ENCODE measurements at places on chromosomes 6 and 20.

DNA sequence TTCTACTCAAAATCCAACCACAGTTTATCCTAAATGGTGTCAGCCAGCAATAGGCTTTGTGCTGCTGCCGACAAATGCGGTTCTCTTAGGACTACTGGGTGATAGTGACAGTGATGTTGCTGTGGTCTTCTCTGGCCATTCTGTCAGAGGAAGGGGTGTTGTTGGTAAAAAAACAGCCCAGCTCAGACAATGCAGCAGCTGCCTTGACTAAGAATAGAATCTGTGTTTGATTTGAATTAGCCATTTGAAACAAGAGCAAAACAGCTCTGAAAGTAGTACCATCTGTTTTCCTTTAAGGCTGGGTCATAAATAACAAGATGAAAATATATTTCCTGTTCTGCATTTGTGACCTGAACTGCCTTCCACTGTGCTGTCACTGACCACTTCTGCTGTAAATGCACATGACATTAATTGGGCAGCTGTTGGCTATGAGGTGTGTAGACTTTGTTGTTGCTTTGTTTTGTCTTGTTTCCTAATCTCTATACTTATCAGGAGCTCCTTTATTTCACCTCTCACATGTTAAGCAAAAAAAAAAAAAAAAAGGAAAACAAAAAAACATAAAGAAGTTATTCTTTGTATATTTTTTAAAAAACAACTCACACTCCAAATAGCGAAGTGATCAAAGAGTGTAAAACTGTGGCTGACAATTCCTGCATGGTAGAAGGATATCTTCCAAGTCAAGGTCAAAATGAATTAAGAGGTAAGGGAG is 497.8 kb upstream of the ARID1B start:
- DNase-seq: no peak

DNA sequence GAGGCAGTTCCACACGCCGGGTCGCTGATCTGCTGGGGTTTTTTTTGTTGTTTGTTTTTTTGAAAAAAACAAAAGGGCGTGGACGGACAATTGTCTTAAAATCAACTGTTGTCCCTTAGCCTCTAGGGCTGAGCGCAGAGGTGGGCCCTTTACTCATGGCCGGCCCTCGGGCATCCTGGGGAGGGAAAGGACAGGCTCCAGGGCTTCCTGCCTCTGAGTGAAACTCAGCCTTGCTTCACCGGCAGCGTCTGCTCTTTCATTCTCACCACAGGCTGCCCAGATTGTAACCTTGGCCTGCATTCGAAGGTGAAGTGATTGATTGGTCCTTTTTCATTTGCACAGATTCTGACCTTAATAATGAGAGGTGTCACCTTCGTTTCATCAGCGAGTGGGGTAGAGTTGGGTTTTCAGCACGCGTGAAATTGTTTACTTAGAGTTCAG is 797 bp downstream of the SMIM13 start:
- peak; percentile 6 for DNase-seq

DNA sequence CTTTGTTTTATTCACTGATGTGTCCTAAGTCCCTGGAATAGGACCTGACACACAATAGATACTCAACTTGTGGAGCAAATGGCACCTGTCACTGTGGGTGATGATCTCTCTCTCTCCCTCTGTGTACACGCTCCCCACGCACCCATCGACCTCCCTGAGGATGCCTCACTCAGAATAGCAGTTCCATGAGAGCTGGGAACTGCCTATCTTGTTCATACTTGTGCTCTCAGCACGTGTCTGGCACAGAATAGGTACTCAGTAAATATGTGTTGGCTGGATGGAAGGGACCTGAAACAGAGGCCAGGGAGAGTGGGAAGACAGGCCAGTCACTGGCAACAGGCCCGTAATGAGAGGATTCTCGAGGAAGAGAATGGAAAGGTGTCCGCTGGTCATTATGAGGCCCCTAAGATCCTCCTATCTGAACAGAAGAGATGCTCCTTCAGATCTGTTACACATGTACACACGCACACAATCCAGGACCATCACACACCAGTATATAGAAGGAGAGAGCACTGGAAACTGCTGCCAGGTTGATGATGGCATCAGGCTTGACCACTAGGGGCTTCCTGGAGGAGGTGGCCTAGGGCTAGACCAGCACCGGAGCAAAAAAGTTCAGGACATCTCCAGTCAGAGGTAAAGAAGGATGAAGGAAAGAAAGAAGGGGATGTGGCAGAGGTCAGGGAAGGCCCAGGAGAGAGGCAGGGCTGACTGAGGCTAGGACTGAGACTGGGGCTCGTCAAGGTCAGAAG is 30.9 kb downstream of the VEGFA start:
- no peak for DNase-seq

DNA sequence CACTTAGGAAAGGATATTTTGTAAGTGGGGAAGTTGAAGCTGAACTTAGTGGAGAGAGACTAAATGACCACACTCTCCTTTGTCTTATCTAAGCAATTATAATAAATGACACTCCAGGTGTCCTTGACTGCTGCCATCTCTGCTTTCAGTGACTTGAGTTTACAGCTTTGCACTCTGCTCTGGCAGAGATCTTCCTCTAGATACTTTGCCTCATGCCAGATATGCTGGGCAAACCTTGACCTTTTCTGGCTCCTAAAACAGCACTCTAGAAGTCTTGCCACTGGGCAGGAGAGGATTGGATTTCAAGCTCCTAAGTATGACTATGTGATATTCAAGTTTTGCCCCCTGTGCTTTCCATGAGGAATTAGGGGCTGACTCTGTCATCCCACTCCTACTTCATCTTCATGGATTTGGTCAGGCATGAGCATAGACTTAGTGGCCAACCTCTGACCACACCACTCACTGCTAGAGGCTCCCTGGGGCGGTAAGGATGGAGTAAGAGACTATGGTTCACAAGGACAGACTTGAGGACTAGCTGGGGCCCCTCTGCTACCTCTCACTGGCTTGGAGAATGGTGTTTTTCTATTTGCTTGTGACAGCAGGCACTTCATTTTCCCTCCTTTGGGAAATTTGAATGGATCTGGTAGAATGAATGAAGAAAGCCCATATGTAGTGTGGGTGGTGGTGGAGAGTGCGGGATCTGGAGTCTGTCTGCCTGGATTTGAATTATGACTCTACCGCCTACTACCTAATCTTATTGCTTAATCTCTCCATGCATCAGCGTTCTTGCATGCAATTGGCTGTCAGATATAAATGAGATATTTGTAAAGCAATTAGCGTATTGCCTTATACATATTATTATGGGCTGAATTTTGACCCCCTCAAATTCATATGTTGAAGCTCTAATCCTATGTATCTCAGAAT is 191.4 kb downstream of the REV3L start:
- no peak for DNase-seq

- no peak for DNase-seq
Measured at GRCh38 chr6:70103798-70104197, 199.1 kb downstream of the COL9A1 start.

DNA sequence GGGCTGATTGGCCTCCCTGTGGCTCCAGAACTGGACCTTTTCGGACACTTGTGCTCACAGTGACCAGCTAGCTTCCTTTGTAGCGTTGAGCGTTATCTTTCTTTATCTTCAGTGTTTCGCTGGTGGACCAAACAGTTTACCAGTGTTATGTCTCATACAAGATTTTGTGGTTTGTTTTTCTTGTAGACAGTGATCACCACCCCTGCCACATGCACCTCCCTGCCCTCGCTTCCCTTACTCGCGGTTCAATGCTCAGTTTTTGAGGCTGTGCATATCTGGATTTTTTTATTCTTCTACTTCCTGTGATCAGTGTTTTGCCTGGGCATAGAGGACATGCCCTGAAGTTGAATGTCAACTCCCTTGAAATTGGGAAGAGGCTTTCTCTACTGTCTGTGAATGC is 16.4 kb downstream of the MYT1 start:
- no peak for DNase-seq

DNA sequence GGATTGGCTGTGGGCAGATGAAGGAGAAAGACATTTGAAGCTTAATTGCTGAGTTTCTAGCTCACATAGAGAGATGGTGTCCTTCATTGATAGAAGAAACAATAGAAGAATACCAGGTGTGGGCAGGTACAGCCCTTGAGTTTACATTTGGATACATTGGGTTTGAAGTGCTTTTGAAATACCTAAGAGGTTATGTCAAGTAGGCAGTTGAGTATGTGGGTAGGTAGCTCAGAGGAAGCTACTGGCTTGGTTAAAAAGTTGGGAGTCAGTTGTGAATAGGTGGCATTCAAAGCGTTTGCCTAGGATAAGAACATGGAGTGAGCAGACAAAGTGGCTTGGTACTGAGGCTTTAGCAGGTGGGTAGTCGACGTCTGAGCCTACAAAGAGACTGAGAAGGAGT is 25.0 kb downstream of the NDUFAF5 start:
- DNase-seq: no peak

GRCh38 chr6:26217714-26218075 is 130.5 kb downstream of the HFE start:
- no peak for DNase-seq

DNA sequence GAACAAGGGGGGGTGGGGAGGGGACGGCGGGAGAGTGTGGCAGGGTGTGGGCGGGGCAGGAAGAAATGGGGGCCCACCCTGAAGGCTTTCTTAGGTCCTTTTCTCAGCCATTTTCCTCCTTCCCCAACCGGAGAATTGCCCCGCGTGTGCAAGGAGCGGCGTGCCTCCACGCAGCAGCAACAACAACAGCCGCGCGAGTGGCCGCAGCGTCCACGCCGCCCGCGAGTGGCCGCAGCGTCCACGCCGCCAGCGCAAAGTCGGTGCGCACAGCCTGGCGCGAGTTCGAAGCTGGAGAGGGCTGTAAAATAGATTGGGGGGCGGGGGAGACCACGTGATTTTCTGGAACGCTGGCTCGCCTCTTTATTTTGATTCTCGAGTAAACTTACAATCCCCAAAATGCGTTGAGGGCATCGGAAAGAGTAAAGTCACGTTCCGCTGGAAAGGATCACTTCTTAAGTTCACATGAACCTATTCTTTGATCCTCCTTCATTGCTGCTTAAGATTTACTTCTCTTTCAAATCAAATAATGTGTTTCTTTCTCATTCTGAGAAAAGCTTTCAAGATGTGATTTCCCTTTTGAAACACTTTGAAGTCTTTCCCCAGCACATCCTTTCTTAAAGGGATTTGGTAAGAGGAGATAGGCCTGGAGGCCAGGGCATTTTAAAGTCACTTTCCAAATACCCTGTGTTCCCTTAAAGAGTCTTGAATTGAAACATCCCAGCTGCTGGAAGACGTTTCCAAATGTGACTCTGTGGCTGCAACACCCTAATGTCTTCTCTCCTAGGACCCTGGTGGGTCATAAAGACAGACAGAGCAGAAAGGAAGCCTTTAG is 66.7 kb upstream of the ZNF217 start:
- no peak for DNase-seq

DNA sequence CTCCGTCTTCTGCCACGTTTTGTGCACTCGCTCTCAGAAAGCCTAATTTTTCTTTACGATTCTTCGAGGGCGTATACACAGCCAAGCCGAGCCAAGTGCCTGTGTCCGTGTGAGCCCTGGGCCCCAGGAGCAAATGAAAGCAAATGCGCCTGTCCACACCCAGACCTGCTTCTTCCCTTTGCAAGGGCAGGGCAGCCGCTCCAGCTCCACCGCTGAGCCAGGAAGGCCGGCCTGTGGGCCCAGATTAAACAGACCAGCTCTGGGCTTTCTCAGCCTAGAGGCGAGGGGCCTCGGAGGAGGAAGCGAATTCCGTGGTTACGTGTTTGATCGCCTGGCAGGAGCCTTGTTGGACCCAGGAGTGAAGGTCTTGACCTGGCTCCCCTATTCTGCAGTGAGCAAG is 184.6 kb downstream of the SMOC2 start:
- DNase-seq: no peak

DNA sequence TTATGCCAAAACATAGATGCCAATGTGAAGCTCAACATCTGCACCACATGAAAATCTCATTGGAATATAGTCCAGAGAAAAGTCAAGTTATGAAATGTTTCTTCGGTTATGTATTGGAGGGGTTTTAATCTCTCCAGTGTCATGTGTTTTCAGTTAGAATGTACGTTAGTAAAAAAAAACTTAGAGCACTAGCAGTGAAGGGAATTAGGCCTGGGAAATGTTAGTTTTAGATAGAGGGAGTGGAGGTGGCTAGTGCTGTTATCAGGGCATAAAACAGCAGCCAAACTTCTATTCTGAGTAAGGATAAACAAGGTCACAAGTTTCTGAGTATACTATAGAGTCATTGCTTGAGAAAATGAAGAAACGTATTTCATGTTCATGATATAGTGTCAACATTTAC is 42.9 kb downstream of the HDGFL1 start:
- no peak for DNase-seq

GRCh38 chr6:34129753-34130152 is 16.1 kb downstream of the GRM4 start:
- no peak for DNase-seq

DNA sequence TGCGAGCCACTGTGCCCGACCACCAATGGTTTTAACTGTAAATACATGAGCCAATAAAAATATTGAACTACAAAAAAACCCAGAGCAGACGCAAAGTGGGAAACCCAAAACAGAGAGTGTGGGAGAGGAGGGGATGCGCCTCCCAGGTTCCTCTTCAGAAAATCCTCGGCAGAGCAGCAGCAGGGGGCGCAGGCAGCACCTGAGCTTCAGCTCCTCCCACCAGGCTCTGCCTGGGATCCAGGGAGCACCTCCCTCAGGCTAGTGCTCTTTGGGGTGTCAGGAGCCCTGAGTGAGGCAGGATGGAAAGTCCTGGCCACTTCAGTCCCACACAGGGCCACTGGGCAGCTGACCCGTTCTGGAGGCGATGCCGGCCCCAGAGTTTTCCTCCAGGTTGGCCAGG is 536.9 kb upstream of the CDH4 start:
- DNase-seq: no peak

DNA sequence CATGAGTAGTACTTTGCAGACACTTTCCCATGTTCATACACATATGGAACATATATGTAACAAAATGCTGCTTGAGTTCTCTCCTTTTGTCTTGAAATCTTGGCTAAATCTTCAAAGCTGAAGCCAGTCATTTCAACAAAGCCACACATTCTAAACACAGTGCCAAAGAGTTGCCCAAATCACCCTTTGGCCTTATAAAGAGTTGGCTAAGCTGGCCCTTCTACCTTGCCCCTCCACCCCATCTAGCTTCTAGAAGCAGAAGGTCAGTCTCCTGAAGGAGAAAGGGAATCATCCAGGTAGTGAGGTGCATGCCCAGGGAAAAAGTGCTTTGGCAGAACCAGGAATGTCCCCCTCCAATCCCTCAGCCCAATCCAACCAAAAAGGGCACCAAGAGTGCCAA is 58.3 kb downstream of the ALDH8A1 start:
- no peak for DNase-seq

DNA sequence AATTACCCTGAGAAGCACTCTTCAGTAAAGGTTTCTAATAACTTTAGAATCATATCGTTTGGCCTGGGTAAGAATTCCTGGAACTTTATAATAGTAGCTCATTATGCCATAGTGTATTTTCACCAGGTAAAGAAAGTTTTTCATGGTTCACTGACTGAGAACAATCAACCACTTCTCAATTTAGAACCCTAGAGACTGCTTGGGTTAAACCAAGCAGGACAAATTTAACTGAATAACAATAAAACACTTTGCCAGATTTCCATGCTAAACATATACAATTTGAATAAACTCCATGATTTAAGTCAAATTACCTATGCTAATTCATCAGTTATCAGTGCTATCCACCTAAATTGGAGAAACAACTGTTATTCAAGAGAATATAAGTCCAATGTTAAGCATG is 99.4 kb downstream of the PLG start:
- DNase-seq: no peak

GRCh38 chr20:20897145-20897544 is 184.7 kb upstream of the RALGAPA2 start:
- no peak for DNase-seq

GRCh38 chr6:117167520-117168271 is 97.7 kb upstream of the VGLL2 start:
- no peak for DNase-seq
